SW 1271 (cell line): ENCODE measurements at places on chromosomes 3 and 15.

DNA sequence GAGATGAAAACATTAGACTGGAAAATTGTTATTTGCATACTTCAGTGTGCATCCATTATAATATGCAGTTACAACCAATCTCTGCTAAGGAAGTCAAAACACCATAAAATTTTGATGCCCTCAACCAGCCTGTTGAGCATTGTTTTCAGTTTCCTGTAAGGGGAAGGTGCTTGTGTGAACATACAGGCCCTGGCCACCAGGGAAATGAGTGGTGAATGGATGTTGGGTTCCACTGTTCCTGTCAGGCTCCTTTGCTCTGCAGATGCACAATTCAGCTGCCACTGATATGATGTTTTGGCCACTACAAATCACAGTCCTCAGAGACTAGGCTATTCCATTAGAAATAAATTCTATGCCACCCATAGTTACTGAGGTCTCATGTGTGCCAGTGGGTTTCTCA is 184.6 kb downstream of the SYNPR start:
- no peak for DNase-seq

GRCh38 chr3:19775765-19776164 is 158.3 kb downstream of the EFHB start:
- DNase-seq = no peak

- no peak for DNase-seq
Observed at GRCh38 chr3:150878290-150878689, 26.9 kb downstream of the MINDY4B start.

GRCh38 chr15:27077790-27078189 is 106.8 kb downstream of the GABRG3 start:
- no peak for DNase-seq

GRCh38 chr3:187932530-187932929 is 187.3 kb upstream of the BCL6 start:
- no peak for DNase-seq

DNA sequence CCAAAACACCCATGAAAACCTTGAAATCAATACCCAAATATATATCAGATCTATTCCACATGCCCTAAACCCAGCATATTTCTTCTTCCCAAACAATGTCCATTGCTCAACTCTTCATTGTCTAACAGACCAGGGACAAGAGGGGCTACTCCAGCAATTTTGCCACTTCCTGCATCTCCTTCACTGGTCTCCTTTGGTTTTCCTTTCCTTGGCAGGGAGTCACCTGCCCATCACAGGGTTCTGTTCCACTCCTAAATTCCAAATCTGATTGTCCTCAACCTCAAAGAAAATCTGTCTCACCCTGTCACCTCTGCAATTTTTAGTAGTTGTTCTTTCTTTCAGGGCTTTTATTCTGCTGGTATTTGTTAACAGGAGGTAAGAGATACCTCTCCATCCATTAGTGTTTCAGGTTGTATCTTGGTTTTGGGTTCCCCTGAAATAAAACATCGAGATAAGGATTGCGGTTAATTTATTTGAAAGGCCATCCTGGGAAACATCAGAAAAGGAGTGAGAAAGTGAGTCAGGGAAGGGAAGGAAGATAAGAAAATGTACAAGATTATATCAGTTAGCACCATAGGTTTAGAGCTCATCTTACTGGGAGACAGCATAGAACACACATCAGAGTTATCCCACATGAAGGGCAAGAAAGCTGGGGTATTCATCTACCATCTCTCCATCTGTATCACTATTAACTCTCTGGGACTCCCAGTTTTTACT is 13.6 kb downstream of the ZBED2 start:
- no peak for DNase-seq

GRCh38 chr3:111807826-111808225 is 51.2 kb upstream of the PHLDB2 start:
- DNase-seq = no peak

- DNase-seq = no peak
Observed at GRCh38 chr3:74470313-74470712, 144.1 kb downstream of the CNTN3 start.

DNA sequence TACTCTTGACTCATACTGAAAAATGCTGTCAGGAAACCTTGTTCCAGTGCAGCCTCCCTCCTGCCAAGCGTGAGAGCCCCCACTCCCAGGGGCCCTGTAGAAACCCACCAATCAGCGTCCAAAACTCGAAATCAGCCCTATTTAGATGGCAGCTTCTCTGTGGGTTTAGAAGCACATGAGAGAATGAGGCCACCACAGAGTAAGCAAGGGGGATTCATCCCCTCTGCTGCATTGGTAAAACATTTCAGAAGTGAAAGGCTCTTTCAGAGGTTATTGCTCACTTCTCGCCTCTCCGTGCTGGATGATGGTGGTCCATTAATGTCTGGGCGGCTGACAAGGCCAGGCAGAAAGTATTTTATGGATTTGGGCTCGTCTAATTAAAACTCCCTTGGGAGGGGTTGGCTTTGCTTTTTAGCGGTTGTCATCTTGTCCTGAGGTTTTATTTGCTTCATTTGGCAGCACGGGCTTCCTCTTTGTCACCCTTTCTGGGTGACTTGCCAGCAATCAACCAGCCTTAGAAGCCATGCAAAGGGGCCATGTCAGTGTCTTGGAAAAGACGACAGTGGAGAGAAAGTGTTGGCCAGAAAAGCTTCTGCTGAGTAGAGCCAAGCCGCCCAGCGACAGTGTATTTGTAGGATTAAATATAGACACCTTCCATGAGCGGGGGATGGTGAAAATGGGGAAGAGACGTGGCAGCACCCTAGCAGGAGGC is 145.5 kb downstream of the ATP10A start:
- DNase-seq = no peak

- DNase-seq = no peak
Observed at GRCh38 chr3:148315756-148316155, 381.9 kb upstream of the AGTR1 start.

- no peak for DNase-seq
Observed at GRCh38 chr3:50602595-50603191, 8.9 kb downstream of the CISH start.

- DNase-seq = no peak
Observed at GRCh38 chr3:46209746-46210470, 1.8 kb upstream of the CCR1 start.

GRCh38 chr3:121998611-121999473 is 23.2 kb downstream of the ILDR1 start:
- DNase-seq = no peak

GRCh38 chr3:7205535-7205934 is 344.6 kb downstream of the GRM7 start:
- no peak for DNase-seq
